ENCODE measurements at places on chromosomes 5 and 9.

- DNase-seq = no peak
These were observed 244.4 kb downstream of the FANCC start for GRCh38 chr9:95073042-95073607.

DNA sequence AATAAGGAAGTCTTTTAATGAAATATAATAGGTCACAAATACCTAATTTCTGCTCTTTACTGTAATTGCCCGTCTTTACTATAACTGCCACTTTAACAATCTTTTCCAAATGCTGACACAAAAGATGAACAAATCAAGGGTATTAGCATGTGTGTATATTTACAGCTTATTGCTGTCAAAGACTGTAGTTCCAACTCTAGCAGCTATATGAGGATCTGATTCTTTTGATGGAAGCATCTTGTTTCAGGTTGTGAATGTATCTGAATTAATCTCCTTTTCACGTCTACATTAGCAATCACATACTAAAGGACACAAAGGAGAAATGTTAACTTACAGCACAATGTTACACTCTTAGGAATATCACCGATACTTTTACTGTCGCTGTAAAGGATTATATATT lies 27.9 kb downstream of the RFX3 start:
- DNase-seq = no peak

- no peak for DNase-seq
These were observed 10.0 kb upstream of the LECT2 start for GRCh38 chr5:135964670-135965320.

- no peak for DNase-seq
These were observed 37.8 kb downstream of the ASTN2 start for GRCh38 chr9:117377046-117377445.

DNA sequence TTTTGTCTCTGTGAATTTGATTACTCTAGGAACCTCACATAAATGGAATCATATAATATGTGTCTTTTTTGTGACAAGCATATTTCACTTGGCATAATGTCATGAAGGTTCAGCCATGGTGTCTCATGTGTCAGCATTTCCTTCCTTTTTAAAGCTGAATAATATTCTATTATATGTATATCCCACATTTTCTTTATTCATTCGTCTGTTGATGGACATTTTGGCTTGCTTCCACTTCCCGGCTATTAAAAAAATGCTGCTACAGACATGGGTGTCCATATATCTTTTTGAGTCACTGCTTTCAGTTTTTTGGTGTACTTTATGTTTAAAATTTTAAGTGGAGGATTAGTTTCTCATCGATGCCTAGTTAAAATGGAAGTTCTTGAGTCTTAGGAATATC lies 59.8 kb upstream of the C5orf63 start:
- no peak for DNase-seq

- no peak for DNase-seq
These were observed 170.6 kb upstream of the MVB12B start for GRCh38 chr9:126155756-126156664.

DNA sequence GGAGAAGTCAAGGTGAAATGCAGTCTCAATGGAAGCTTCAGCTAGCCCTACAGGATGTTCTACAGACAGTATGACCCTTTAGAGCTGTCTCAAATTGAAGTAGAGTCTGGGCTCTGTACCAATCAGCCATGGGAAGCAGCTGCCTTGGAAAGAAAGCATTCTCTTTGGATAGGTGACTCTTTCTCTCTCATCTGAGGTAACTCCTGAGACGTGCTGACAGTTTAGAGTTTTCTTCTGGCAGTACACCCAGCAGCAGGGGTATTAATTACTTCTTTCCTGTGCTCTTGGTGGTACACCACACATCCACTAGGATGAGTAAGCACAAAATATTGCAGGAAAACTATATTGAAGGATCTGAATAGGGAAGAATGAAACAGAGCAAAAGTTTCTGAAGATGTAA lies 329.6 kb upstream of the RGMB start:
- DNase-seq = no peak

- no peak for DNase-seq
These were observed 28.4 kb upstream of the SSBP2 start for GRCh38 chr5:81779125-81779915.

DNA sequence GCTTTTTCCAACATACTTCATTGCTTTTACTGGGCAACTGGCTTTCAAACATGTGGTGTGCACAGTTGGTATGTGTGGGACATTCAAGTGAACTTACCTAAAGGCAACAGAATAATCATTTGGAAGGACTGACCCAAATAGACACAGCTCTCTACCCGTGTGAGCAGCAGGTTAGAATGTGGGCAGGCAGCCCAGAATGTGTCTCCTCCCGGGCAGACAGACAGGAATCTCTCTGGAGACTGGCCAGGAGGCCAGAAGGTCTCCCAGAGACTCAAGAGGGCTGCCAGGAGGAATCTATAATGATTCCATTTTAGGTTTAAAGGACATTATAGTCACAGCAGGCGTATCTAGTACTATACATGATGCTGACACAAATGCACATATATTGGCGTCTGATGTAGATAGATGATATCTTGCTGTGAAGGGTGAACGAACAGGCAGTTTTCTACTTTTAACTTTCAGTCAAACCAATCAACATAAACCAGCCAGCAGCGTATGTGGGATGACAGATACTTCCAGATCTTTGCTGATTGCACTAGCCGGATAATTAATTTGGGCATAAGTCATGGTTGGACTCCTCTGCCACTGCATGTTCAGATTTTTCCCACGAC lies 297.4 kb upstream of the ZNF608 start:
- no peak for DNase-seq

- no peak for DNase-seq
These were observed 24.8 kb upstream of the ANGPTL2 start for GRCh38 chr9:127147251-127147650.

DNA sequence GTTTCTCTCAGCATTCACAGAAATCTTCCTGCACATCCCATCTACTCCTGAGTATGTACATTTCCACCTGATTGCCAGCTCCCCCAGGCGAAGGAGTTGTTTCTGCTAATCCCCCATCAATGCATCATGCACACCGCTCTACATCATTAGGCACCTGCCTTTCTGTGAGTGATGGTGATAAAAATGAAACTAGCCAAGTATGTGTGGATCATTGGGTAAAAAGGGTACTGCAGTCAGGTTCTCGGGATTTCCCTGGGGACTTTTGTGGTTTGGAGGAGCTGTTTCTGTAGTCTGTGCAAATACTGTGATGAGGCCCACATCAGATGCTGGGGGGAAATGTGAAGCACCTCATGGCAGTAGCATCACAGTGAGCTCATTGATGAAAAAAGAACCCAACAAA lies 30.4 kb downstream of the CAMK4 start:
- DNase-seq = no peak

- no peak for DNase-seq
These were observed 176.3 kb upstream of the PTGER4 start for GRCh38 chr5:40503439-40503838.

DNA sequence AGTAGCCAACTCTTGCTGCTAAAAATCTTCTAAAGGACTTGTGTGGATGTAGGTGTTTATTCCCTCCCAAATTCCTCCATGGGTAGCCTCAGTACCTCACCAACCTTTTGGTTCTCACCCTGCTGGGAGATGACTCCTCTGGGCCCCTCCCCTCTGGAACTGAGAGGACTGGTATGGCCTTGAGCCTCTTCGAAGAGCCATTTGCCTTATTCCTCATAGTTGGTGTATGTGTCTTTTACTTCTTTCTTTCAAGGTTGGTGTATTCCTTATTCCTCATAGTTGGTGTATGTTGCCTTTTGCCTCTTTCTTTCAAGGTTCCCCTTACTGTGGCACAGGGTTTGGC lies 48.3 kb downstream of the GNAQ start:
- no peak for DNase-seq

- DNase-seq = no peak
These were observed 138.1 kb downstream of the MYO10 start for GRCh38 chr5:16797951-16798350.

GRCh38 chr5:119080936-119081335 lies 10.0 kb downstream of the DMXL1 start:
- DNase-seq = no peak

DNA sequence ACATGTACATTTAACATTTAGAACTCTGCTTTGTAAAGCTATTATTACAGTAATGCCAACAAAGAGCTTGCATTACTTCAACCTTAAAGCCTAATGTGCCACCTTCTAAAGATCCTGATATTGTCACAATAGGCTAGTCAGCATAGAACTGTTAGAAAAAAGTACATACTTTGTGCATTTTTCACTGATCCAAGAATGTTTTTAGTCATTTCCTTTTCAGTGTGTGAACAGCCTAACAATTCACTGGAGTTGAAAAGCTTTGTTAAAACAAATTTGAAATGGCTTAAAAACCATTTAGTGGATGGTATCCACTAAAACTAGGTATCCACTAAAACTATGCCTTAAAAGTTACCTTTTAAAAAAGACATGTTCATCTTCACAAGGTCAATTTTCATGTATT lies 4.5 kb downstream of the RPS6 start:
- no peak for DNase-seq

DNA sequence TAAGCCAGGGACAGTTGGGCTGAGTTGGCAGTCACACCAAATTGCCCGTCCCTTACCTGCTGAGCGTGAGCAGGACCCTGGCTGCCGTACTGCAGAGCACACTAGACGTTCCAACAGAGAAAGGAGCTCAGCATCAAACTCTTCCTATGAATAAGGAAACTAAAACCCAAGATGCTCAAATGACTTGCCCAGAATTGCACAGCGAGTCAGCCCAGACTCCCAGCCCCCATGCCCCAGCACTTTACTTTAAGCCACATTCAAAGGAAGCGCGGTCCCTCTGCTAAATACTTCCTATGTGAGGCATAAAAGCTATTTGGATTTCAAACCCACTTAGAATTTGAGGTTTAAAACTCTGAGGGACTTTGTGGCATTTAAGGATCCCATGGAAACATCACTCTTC lies 23.9 kb downstream of the PAX5 start:
- no peak for DNase-seq

Data from activated gamma-delta T cell (primary cell).